Osteoblast (primary cell): ENCODE measurements at places on chromosomes 11 and 22. TPM values are rescaled to one million over a fixed set of nuclear protein-coding genes. Genes with fewer than 3 reads are reported as not detected.
A peak's percentile ranks its signal among the peaks of the same experiment; 100 is the strongest.

- no peak for DNase-seq
- H3K27me3 ChIP-seq, result no peaks in the 10 kb centered on the region
- no peaks in the 10 kb centered on the region for H3K36me3 ChIP-seq
- peak overlapping the region; percentile 9 for H3K27ac ChIP-seq
- no peak overlapping the region for H3K4me3 ChIP-seq
Measured at GRCh38 chr11:94152678-94153065, 24.0 kb downstream of the PANX1 start.

DNA sequence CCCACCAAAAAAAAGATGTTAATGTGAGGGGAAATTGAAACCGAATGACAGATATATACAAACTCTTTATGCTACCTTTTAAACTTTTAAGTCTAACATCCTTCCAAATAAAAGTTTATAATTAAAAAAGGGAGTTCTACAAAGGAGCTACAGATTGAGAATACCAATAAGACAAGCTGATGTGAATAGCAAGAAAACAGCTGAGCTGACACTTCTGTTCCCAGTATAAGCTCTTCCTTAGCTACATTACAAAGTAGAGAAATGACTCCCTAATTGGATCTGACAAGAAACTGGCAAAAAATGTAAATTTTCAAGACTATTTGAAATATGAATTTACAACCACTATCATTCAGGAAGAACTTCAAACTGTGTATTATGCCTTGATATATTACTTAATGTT, 294.6 kb upstream of the SYN3 start:
- H3K36me3 ChIP-seq, result no peaks in the 10 kb centered on the region
- peaks cover 12% of the 10 kb centered on the region for H3K4me1 ChIP-seq
- H3K4me3 ChIP-seq, result no peak overlapping the region
- DNase-seq, result no peak

Gene ASCL2
- not detected in 2 replicates for total RNA-seq

- H3K4me3 ChIP-seq, result no peak overlapping the region
- H3K27me3 ChIP-seq, result no peaks in the 10 kb centered on the region
- no peak overlapping the region for H3K27ac ChIP-seq
- H3K4me1 ChIP-seq, result peaks cover 27% of the 10 kb centered on the region
- peak; percentile 55 for DNase-seq
Measured at GRCh38 chr11:14376920-14377319, 17.9 kb upstream of the RRAS2 start.

Gene HMOX1
- total RNA-seq, result 411 and 475 TPM in 2 replicates

DNA sequence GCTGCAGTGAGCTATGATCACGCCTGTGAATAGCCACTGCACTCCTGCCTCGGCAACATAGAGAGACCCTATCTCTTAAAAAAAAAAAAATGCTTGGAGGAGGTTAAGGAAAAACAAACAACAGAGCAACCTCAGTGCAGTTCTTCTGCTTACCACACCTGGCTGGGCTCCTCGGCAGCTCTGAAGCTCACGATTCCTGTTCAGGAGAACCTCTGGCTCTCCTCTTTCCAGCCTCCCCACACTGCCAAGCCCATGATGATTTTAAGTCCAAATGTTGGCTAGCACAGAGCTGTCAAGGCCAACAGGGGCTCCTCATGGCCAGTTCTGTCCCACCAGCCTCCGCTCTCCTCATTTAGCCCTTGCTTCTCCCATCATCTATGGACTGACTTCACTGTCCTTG, 69.7 kb upstream of the ARFGAP3 start:
- no peak overlapping the region for H3K27ac ChIP-seq
- peak; percentile 55 for DNase-seq
- H3K4me1 ChIP-seq, result peaks cover 41% of the 10 kb centered on the region
- no peak overlapping the region for H3K4me3 ChIP-seq

DNA sequence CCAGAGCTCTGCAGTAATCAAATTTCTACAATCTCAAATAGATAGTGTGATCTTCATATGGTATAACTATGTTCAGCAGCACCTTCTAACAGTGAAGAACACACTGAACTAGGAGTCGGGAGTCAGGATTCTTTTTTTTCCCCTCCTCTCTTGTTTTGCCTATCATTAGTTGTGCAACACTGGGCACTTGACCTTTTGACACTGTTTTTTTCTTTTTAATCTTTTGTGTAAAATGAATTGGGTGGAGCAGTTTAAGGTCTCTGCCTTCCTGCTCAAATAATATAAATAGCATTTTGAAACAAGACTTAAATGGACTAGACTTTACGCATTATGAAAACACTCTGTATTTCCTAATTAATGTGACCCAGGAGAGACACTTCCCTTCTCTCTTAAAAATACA, 39.7 kb downstream of the CTSC start:
- H3K36me3 ChIP-seq, result no peaks in the 10 kb centered on the region
- no peaks in the 10 kb centered on the region for H3K27me3 ChIP-seq
- H3K4me3 ChIP-seq, result no peak overlapping the region
- H3K4me1 ChIP-seq, result peaks cover 8% of the 10 kb centered on the region

Gene MAJIN
- not detected in 2 replicates for total RNA-seq

Gene GDPD5
- total RNA-seq, result 13.4 and 14.1 TPM in 2 replicates

GRCh38 chr11:31922450-31922849, 111.3 kb upstream of the PAX6 start:
- no peaks in the 10 kb centered on the region for H3K36me3 ChIP-seq
- no peaks in the 10 kb centered on the region for H3K4me1 ChIP-seq
- no peak for DNase-seq
- H3K27me3 ChIP-seq, result peaks cover 11% of the 10 kb centered on the region
- no peak overlapping the region for H3K27ac ChIP-seq

DNA sequence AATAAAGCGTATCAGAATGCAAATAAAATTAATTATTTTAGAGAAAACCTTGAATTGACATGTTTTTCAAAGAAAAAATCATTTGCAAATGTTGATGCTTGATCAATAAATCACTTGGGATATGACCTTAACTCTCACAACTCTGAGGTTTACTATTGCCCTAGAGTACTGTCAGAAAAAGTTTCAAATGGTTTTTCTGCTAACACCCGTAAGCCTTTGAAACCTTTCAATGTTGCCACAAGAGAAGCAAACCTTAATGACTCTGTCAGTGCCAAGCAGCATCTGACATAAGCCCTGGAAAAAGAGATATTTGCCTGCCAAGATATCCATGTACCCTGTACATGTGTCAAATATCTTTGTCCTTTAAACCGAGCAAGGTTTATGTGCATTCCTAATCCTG, 384.3 kb upstream of the ARHGAP42 start:
- no peaks in the 10 kb centered on the region for H3K27me3 ChIP-seq
- no peaks in the 10 kb centered on the region for H3K4me1 ChIP-seq
- DNase-seq, result no peak
- no peak overlapping the region for H3K27ac ChIP-seq

Gene CHRNA10
- 0.29 and 0.72 TPM in 2 replicates for total RNA-seq

GRCh38 chr22:32567544-32567943, 92.9 kb downstream of the FBXO7 start:
- H3K27me3 ChIP-seq, result peaks cover 10% of the 10 kb centered on the region
- H3K36me3 ChIP-seq, result no peaks in the 10 kb centered on the region
- DNase-seq, result no peak

Gene MPEG1
- total RNA-seq, result under 0.01 and 0.36 TPM in 2 replicates

- H3K36me3 ChIP-seq, result no peaks in the 10 kb centered on the region
- H3K27ac ChIP-seq, result no peak overlapping the region
- H3K27me3 ChIP-seq, result no peaks in the 10 kb centered on the region
- H3K4me3 ChIP-seq, result no peak overlapping the region
- DNase-seq, result no peak
Measured at GRCh38 chr11:22234743-22235142, 41.9 kb downstream of the ANO5 start.

Gene RCN1
- total RNA-seq, result 343 and 405 TPM in 2 replicates

GRCh38 chr11:78921509-78921908, 346.8 kb upstream of the NARS2 start:
- no peak for DNase-seq
- H3K36me3 ChIP-seq, result no peaks in the 10 kb centered on the region
- no peak overlapping the region for H3K27ac ChIP-seq

Gene CARNS1
- under 0.01 TPM in 2 replicates for total RNA-seq

DNA sequence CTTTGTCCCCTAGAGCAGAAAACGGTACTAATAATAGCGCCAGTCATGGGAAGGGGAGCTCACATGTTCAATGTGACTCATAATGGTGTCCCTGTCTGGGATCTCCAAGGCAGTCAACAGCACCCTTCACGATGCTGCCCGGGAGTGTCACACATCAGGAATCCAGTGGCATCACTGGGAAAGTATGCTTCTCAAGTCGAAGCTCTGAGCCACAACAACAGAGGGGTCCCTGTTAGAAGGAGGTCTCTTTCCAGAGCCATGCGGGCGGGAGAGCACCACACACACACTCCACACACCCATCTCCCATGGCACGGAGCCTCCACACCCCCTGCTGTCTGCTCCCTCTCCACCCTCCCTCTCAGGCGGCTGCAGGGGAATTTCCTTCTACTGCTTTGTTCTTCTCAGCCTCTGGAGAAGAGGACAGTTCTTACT, 119.7 kb downstream of the ETS1 start:
- no peaks in the 10 kb centered on the region for H3K27me3 ChIP-seq
- peaks cover 47% of the 10 kb centered on the region for H3K36me3 ChIP-seq
